ENCODE measurements at places on chromosomes 11 and 22.
A peak's percentile ranks its signal among the peaks of the same experiment; 100 is the strongest.

DNA sequence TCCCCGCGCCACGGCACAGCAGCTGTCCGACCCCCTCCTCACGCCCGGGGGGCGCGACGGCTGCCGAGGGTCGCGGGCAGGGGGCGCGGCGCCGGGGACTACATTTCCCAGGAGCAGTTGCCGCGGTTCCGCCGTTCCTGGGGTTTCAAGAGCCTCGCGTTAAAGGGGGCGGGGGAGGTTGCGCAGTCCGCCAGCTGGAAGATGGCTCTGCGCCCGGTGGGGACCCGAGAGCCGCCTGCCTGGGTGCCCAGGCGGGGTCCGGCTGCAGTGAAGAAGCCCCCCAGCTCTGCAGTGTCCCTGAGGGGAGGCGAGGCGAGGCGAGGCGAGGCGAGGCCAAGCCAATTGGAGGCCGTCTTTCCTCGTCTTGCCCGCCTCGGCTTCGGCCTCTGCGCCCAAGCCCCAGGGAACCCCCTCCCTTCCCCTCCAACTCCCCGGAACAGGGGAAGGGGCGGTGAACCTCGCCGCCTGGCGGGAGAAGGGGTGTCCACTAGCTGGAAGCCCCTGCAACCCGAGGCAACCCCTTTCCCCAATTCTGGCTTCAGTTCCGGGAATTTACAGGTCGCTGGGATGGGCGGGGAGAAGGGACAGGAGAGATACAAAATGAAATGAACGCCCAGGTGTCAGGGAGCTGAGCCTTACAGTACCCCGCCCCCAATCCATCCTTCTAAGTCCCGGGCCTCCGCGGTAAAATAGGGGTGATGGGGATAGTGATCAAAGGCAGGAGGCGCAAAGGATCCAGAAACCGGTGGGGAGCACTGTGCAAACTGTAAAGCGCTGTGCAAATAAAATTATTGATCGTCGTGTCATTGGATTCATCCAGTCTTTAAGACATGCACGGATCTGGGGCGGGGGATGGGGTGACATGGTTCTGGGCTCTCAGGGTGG is 5.2 kb upstream of the GCAT start:
- DNase-seq: peak; percentile 85

DNA sequence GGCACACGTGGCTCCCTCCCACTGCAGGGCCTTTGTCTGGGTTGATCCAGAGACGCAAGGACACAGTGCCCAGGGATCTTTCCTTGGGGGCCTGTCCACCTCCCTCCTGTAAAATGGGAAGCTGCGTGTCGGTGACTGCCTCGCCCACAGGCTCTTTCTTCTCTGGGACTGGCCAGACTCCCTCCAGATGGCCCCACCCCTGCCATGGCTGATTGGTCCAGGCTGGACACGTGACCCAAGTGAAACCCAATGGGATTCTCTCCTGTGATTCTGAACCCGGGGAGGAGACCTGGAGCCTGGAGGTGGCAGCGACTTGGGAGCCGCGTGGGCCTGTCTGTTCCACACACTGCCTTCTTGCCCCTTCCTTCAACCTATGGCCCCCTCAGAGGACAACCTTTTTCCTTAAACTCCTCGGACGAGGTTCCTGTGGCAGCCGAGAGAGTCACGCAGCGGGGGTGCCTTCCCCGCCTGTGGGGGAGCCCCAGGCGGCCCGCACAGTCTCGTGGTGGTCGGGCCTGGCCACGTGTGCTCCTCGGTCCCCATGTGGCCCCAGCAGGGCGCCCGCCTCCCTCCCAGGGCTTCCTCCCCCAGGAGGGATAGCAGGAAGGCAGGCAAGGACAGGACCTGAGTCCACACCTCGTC is 12.4 kb upstream of the MPPED1 start:
- DNase-seq: no peak

GRCh38 chr22:32905400-32905799 is 103.9 kb downstream of the TIMP3 start:
- DNase-seq: no peak

DNA sequence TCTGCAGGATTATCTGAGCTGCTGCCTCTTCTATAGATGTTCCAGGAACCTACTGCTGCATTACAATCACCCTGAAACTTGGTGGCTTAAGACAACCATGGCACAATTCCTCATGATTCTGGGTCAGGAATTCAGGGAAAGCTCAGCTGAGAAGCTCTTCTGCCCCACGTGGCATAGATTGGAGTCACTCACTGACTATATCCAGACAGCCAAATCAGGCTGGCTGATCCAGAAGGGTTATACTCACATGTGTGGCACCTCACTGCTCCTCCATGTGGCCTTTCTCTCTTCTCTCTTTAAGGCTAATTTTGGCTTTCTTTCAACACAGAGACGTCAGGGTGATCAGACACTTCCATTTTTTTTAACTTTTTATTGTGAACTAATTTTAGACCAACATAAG is 125.5 kb downstream of the BBOX1 start:
- DNase-seq: no peak

GRCh38 chr11:45578316-45578715 is 87.1 kb downstream of the CHST1 start:
- no peak for DNase-seq

GRCh38 chr22:37696657-37697537 is at the start of gene TRIOBP:
Gene TRIOBP (plus strand): TSS chr22:37697048. CDS start chr22:37701366, 4,318 bp downstream.
- no peak for DNase-seq

GRCh38 chr22:46209262-46209661 is 40.8 kb downstream of the CDPF1 start:
- no peak for DNase-seq

DNA sequence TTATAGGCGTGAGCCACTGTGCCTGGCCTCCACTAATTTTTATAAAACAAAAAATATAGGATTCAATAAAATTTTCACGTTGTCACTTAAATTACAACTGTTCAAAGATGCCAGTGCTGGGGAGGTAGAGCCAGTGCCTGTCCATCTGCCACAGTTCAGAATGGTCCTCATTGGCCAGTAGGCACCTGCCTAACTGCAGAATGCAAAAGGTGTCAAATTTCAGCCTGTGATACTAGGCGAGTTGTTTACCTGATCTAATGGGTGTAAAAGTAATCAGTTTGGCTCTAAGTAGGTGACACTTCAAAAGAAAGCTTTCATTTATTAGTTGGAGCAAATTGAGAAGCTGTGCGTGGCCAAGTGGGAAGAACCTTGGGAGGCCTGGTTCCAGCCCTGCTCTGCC is 2.4 kb downstream of the SMARCB1 start:
- DNase-seq: no peak

DNA sequence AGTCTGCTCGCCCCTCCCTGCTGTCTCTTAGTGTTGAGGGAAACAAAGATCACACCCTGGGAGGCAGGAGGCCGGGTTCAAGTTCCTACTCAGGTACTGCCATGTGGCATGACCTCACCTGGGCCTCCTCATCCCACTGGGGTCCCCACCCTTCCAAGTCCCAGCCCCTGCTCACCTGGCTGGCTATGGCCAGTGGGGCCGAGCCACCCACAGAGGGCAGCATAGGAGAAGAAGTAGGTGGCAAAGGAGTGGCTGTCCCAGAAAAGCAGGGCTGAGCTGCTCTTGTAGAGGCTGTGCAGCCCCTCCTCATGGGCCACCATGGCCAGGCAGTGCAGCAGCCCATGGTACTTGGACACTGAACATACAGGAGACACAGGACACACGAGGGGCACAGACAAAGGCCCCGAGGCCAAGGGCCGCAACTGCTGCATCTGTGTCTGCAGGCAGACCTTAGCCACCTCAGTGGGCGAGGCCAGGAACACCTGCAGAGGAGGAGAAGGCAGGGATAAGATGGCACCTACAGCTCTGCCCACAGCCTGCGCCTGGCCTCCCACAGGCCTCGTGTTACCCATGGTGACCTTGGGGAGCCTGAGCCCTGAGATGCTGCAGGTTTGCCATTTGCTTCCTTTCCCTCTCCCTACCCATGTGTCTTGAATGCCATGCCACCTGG is 50.6 kb upstream of the MPEG1 start:
- DNase-seq: no peak

DNA sequence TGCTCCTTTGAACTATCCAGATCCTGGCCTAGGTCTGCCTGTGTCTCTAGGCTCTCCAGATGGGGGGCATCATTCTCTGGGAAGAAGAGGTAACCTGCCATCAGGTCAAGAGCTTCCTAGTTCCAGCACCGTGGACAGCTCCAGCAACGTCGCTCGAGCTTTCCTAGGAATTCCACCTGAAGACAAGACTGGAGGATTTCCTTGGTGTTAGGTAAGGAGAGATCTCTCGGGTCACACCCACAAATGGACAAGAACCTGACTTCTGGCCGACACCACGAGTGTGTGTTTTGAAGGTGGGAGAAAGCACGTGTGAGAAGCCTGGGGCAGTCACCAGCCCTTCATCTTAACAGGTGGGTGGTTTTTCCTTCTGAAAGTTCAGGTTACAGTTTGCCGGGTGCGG is 1.2 kb downstream of the PRG3 start:
- DNase-seq: no peak

DNA sequence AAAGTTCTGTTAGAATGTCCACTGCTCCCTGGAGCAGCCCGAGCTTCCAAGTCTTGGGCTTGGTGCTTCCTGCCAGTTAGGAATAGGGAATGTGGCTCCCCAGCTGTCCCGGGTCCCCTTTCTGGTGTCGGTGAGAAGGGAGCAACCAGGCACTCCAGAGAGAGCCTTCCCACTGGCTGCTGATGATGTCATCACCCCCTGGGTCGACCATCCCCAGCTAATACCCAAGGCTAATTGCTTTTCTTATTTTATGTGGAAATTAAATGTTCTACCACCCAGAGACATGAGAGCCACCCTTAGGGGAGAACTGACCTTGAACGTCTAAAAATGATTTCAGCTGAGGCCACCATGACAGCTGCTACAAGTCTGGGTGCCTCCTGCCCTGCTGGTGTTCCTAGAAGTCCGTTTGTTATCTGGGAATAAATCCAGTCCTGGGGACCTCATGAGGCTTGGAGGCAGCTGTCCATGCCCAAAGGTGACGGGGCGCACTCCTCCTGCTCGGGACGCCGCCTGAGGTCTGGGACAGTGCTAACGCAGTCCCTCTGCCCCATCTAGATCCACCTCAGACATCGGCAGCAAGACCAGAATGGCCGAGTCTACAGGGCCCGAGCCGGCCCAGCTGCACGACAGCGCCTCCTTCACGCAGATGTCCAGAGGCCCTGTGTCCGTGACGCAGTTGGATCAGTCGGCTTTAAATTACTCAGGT is 42.3 kb downstream of the C11orf91 start:
- no peak for DNase-seq

DNA sequence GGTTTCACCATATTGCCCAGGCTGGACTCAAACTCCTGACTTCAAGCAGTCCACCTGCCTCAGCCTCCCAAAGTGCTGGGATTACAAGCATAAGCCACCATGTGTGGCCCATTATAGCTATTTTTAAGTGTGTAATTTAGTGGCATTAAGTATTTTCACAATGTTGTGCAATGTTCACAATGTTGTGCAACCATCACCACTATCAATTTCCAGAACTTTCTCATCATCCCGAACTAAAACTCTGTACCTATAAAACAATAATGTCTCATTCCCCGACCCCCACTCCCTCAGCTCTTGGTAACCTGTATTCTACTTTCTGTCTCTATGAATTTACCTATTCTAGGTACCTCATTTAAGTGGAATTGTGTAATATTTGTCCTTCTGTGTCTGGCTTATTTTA is 7.5 kb downstream of the CFAP68 start:
- DNase-seq: no peak

DNA sequence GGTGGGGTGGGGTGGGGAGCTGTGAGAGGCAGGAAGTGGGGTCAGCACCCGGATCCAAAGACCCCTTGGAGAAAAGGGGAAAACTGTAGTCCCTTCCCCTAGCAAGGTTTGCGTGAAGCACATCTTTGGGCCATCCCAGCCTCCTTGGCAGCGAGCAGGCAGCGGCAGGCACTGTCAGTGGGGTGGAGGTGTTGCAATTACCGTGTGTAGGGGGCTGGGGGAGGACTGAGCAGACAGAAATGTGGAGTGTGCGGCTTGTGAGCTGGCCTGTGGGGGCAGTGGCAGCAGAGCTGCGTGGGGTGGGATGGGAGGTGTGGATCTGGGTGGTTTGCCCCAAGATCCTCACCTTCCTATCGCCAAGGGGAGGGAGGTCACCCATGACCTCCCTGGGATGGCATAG is 16.4 kb downstream of the DAGLA start:
- DNase-seq: no peak

GRCh38 chr11:123562158-123562557 is 92.3 kb downstream of the SCN3B start:
- no peak for DNase-seq

- DNase-seq: no peak
Observed at GRCh38 chr11:119476666-119477331, 53.8 kb upstream of the THY1 start.

DNA sequence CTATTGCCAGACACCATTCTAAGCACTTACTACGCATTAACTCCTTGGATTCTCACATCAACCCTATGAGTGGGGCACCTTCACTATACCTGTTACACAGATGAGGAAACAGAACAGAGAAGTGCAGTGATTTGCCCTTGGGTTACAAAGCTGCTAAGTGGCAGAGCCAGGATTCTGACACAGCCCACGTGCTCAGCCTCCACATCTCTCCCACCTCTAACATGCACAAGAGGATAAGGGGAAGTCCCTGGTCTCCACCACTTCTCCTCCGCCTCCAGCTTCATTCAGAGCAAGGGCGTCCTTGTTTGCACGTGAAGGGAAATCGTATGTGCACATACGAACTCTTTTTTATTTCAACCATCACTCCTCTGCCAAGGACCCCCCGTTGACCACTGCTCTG is 53.7 kb downstream of the CDON start:
- DNase-seq: no peak

DNA sequence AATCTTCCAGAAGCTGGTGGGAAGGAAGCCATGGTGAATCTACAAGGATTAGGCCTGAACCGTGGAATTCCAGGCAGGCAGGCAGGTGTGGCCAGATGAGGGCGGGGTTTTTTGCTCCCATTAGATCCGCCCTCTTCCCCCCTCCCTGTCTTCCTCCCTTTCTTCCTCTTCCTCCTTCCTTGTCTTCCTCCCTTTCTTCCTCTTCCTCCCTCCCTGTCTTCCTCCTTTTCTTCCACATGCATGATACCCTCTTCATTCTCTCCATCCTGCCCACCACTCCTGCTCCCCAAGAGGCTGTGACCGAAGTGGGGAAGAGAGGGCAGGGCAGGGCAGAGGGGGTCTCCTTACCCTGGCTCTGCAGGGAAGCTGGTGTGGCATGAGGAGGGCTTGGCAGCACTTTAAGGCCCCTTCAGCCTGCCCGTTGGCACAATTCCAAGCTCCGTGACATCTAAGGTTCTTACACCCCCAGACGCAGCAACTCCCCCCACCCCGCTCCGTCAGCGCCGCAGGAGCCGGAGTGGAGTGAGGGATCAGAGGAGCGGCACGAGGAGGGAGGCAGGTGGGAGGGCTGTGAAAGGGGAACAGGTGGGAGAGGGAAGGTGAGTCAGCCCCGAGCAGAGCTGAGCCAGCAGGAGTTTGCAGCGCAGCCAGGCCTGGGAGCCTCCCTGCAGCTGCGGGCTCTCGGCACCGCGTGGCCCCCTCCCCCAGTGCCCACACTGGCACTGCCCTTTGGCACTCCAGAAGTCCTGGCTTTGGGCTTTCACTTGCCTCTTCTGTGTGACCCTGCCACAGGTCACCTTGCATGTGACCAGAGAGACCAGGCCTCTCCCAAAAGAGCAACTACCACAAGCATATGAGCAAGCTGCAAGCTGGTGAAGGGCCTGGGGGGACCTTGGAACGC is 32.1 kb downstream of the KCNJ4 start:
- no peak for DNase-seq
